G401 (cell line): ENCODE measurements at places on chromosomes 4 and X. TPM values are rescaled to one million over a fixed set of nuclear protein-coding genes. Genes with fewer than 3 reads are reported as not detected.

The APLN gene
- total RNA-seq, result not detected in 2 replicates

DNA sequence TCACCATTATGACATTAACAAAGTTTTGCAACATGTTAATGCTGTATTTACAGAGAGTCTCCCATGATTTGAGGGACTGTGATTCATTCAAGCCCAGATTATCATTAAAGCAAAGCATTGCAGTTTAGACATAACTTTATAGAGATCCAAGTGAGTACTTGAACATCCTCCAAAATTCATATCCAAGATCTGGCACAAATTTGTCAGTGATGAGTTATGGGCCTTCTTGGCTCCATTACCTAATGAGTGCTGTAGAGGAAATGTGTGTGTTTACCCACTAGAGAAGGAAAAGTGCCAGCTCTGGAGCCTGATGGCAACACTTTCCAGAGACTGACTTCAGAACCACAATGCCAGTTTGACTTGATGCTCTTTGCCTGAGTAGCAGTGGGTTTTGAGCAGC lies 432.3 kb downstream of the GALNTL6 start:
- no peak for DNase-seq

- DNase-seq, result no peak
Observed at GRCh38 chr4:25446611-25447010, 69.5 kb downstream of the ANAPC4 start.

DNA sequence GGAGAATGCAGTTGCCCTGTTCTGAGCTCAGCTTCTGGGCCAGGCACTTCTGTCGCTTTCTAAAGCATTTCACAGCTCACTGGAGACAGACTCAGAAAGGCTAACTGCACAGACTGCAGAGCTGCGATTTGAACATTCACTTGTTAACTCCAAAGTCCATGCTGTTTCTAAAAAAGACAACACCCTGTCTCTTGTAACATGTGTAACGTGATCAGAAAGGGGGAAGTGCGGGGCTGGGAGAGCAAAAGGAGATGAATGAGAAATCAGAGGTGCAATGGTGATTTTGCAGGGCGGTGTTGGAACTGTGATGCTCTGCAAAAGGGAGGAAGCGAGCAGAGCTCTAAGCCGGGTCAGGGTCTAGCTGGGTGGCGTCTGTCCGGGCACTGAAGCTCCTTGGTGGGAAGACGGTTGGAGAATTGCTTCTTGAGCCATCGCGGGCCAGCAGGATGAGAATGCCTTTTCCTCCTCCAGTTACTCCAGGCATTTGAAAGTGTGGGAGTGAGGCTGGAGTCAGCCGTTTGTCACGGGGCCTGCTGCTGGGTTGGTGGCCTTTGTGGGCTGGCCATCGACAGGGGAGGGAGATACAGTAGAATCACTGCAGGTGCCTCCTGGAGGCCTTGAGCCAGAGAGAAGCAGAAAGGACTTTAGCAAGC lies 20.3 kb downstream of the TBC1D14 start:
- peak; percentile 74 for DNase-seq

- no peak for DNase-seq
Observed at GRCh38 chr4:153243468-153243867, 39.2 kb downstream of the TRIM2 start.

DNA sequence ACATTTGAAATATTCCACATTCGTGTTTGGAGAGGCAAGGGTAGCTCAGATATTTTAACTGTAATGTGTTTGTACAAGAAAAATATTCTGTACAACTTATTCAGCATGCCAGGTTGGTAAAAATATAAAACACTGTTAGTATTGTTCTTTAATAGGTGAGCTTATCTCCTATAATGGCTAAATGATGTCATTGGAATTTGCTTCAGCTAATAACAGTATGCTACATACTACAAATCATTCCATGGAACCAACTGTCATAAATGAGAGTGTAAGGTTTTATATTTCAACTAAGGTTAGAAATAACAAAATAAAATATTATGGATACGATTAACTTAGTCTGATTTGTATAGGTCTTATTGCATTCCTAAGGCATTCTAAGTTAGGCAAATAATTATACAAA lies 206.6 kb downstream of the ADGRL3 start:
- no peak for DNase-seq

DNA sequence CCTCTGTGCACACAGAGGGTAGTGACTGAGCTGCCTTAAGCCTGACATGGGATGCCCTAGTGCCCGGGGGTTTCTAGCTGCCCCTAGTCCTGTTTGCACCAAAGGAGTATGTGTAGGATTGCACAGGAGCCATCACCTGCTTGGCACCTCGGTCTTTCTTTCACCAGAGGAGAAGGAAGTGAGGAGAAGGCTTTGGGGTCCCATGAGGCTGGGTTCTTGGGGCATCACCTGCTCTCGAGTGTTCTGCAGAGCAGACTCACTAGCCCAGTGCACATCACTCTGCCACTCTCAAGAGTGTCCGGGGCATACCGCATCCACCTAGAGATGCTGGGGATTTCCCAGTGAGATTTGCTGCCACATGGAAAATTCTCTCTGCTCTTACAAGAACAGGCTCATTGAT lies 40.5 kb upstream of the GPR78 start:
- DNase-seq, result no peak
